Activated CD4-positive, alpha-beta T cell treated with anti-CD3 and anti-CD28 coated beads for 36 hours (primary cell): ENCODE measurements at places on chromosomes 4 and X. TPM values are rescaled to one million over a fixed set of nuclear protein-coding genes. Genes with fewer than 3 reads are reported as not detected.

The RIPPLY1 gene
- not detected for total RNA-seq

The PASD1 gene
- total RNA-seq = not detected

The DRD5 gene
- not detected for total RNA-seq

GRCh38 chrX:19089555-19090040, 32.7 kb downstream of the ADGRG2 start:
- no peaks in the 10 kb centered on the region for H3K4me1 ChIP-seq
- no peak overlapping the region for H3K4me3 ChIP-seq
- no peak overlapping the region for H3K27ac ChIP-seq
- H3K36me3 ChIP-seq = no peaks in the 10 kb centered on the region
- peaks cover 8% of the 10 kb centered on the region for H3K27me3 ChIP-seq
- no peak for DNase-seq

GRCh38 chr4:138680989-138681604, 334.5 kb upstream of the NOCT start:
- no peak overlapping the region for H3K27ac ChIP-seq
- DNase-seq = peak; percentile 87
- H3K36me3 ChIP-seq = no peaks in the 10 kb centered on the region

- no peaks in the 10 kb centered on the region for H3K27me3 ChIP-seq
- no peak overlapping the region for H3K27ac ChIP-seq
- no peak for DNase-seq
Measured at GRCh38 chr4:124936427-124936826, 223.9 kb upstream of the ANKRD50 start.

DNA sequence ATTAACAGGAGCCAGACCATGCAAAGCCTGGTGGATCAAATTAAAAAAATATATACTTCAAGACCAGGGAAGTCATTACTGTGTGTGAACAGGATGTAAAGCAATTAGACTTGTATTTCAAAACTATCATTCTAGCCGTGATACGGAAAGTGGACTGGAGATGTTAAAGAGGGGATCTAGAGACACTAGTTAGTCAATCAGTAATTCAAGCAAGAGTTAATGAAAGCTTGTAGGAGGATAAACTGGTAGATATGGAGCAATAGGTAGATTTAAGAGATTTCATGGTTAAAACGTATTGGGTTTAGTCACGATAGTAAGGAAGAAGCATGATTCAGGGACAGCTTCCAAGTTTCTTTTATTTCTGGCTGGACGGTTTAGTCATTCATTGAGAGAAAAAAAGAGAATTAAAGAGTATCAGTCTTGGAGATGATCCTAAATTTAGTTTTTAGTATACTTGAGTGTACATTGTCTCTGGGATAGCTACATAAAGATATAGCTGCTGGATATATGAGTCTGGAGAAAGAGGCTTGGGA, 3.9 kb downstream of the MAD2L1 start:
- DNase-seq = no peak
- peak overlapping the region; percentile 1 for H3K4me3 ChIP-seq
- no peaks in the 10 kb centered on the region for H3K27me3 ChIP-seq
- H3K27ac ChIP-seq = peak overlapping the region; percentile 42
- H3K4me1 ChIP-seq = peaks cover 36% of the 10 kb centered on the region

GRCh38 chr4:120916937-120917336, 5.6 kb downstream of the PRDM5 start:
- peaks cover 16% of the 10 kb centered on the region for H3K27me3 ChIP-seq
- no peak overlapping the region for H3K27ac ChIP-seq
- no peaks in the 10 kb centered on the region for H3K36me3 ChIP-seq
- peaks cover 12% of the 10 kb centered on the region for H3K4me1 ChIP-seq
